ENCODE measurements at places on chromosomes 4 and X.

GRCh38 chrX:123311486-123311885 is 127.4 kb downstream of the GRIA3 start:
- DNase-seq: no peak

- no peak for DNase-seq
These were observed 149.8 kb upstream of the BOD1L1 start for GRCh38 chr4:13777341-13777740.

DNA sequence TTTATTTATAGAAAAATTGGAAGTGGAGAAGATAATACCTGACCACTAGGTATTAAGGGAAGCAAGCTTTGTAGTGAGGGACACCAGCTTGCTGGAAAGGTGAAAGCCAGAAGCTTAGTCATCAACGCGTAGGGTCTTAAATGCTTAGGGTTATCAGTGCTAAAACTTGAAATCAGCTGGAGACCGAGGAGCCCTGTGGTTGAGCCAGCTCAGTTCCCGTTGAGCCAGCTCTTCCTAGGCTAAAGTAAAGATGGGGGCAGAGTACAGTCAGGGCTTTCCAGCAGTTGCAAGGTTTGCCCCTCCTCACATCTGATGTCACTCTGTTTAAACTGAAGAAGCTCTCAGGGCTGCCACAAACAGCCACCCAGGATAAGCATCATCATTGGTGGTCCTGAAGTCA is 240.7 kb downstream of the DCLK2 start:
- DNase-seq: no peak

GRCh38 chr4:142707401-142707800 is 138.7 kb downstream of the INPP4B start:
- no peak for DNase-seq

DNA sequence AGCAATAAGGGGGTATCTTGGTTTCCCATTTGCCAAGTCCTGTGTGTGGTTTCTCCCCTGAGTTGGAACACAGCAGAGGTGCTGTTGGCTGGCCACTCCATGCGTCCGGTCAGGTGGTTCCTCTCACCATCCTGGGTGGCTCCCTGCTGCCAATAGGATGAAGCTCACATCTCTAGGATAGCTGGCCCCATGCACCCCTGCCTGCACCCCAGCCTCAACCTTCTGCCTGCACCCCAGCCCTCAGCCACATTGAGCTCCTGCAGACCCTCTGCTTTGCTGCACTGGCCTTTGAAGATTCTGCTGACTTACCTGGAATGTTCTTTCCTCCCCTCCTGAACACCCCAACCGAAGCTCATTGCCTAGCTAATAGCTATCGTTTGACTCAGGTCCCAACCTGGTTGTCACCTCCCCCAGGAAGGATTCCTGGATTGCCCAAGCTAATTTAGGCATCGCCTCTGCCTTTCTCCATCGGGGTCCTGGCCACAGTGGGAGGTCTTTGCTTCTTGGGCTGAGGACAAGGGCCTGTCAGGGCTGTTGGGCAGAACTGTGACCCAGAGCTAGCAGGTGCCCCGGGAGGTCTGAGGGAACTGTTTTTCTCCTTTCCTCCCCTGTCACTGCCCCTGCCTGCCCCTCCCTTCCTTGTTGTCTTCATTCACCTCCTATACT is 36.6 kb upstream of the GRPEL1 start:
- DNase-seq: no peak

DNA sequence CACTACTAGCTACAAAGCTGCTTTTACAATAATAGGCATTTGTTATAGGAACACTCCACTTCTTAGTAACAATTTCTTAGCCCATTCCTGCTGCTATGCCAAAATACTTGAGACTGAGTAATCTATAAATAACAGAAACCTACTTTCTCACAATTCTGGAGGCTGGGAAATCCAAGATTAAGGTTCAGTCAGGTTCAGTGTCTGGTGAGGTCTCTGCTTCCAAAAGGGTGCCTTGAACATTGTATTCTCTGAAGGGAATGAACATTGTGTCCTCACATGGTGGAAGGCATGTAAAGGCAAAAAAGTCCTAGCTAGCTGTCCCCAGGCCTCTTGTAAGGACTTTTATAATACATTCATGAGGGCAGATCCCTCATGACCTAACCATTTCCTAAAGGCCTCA is 7.0 kb downstream of the SLC9B1 start:
- no peak for DNase-seq

Data from amniotic epithelial cell (primary cell).